ENCODE measurements at places on chromosomes 5 and 9.

DNA sequence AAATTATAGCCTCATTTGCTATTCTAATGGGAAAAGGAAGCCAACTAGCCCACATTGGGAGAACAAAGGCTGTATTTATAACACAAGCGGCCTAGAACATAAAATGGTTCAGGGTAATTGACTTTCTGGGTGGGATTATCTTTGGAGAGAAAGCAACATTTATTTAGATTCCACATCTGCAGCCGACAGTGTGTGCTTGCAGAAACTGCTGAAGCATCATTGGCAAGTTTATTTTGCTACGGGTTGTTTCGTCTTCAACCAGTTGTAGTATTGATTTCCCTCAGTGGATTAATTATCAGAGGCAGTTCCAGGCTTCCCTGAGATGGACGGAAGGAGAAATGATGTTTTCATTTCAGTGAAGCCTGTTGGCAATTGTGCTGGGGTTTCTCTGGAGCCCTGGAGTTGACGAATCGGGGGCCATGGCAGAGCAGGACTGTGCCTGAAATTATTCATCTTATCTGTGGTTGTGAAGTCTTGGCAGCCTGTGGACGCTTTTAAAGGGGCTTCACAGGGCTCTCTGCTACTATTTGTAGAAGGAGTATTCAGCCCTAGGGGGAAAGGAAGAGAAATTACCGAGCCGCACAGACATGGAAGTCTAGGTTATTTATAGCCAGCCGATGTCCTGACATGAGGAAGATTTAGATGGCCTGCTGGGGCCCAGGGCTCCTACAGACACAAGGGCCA lies 290.6 kb upstream of the IRX4 start:
- DNase-seq = no peak

DNA sequence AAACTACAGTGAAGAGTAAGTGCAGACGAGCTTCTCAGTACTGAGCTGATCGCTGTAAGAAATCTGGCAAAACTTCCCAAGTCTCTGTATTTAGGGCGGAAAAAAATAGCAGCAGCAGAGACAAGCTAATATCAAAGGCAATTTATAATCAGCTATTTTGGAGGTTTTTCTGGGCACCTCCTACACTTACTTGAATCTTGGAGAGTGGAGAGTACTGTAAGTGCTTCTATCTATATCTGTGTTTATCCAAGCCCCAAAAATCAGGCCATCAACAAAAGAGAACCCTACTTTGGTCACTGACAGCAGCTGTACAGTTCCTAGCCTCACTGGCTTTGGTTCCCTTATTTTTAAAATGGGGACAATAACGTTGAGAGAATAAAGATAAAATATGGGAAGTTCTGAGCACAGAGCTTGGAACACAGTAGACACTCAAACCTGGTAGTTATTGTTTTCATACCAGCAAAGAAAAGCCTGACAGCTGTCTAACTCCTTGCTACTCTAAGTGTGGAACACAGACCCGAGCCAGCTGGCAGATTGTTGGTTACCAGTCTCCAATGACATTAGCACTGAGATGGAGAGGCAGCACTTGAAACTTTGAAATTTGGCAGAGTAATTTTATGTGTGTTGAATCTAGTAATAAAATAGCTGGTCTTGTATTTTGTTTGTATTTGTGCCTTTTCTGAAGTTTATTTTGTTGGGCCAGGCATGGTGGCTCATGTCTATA lies 96.0 kb upstream of the SLC28A3 start:
- no peak for DNase-seq

DNA sequence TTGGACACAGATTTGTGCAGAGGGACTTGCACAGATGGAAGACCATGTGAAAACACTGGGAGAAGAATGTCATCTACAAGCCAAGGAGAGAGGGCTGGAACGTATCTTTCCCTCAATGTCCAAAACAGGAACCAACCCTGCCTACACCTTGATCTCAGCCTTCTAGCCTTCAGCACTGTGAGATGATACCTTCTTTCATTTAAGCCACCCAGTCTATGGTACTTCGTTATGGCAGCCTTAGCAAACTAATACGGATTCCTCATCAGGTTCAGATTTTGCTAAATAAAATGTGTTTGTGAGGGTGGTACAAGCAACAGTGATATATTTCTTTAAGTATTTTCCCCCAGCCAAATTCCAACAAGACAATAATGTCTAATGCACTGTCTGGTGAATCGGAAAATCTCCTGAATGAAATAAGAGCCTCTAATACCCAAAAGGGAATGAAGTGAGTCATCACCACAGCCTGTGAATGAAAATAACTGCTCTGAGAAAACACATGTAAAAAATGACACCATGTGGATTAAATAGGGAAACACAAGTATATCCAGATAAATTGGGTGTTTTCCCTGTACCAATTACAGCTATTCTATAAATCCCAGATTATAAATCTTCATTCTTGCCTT lies 182.8 kb upstream of the TARS1 start:
- DNase-seq = peak; percentile 65

DNA sequence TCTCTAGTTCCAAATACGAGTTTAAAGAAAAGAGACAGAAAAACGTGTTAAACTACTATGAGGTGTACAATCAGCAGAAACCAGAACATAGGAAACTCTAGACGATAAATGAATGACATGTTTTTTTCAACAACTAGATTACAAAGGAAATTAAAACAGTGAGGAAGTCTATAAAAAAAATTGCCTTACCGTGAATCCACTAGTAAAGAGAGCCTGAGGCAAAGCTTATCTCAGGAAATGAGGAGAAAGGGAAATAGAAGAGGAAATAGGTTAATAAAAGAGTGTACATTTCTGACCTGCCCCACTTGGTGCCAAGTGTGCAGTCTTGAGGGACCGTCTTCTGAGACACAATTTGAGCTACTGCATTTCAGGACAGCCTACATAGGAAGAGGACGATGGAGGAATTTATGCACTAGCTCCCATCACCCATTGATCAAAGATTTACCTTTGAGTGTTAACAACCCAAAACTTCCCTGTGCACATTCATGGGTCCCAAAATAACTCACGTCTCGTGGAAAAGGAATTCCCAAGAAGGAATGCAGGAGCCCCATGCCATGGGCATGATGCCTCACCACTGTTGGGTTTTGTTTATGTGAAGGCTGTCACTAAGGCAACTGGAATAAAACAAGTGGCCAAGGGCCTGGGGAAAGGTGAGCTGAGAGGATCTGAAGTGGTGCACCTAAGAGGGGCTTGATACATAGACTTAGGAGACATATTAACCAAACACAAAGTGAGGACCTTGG lies 53.6 kb upstream of the SLC1A3 start:
- DNase-seq = no peak

- DNase-seq = no peak
These were observed 1435.6 kb upstream of the NUDT12 start for GRCh38 chr5:104998169-104998568.

- DNase-seq = no peak
These were observed 328.3 kb upstream of the MPDZ start for GRCh38 chr9:13607481-13608441.

- no peak for DNase-seq
These were observed 77.5 kb upstream of the SPATA31D4 start for GRCh38 chr9:81850724-81851123.

All from non-pigmented ciliary epithelial cell (primary cell).